ENCODE measurements at places on chromosomes 12 and 14.

DNA sequence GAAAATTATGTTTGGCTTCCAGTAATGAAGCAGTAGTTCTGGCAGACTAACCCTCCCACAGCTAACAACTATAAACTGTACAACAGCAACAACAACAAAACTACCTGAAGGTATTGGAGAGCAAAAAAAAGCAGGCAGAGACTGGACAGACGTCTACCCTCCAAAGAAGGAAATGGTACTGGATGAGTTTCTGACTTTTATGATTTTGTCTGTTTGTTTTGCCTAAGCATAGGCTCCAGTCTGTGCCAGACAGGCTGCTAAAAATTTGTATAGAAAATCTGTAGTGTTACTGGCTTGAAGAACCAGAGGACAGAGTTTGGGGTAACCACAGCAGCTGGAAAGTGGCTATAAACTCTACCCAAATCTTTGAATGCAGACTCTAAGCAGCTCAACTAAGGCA is 131.3 kb downstream of the SLC25A47 start:
- DNase-seq, result no peak

DNA sequence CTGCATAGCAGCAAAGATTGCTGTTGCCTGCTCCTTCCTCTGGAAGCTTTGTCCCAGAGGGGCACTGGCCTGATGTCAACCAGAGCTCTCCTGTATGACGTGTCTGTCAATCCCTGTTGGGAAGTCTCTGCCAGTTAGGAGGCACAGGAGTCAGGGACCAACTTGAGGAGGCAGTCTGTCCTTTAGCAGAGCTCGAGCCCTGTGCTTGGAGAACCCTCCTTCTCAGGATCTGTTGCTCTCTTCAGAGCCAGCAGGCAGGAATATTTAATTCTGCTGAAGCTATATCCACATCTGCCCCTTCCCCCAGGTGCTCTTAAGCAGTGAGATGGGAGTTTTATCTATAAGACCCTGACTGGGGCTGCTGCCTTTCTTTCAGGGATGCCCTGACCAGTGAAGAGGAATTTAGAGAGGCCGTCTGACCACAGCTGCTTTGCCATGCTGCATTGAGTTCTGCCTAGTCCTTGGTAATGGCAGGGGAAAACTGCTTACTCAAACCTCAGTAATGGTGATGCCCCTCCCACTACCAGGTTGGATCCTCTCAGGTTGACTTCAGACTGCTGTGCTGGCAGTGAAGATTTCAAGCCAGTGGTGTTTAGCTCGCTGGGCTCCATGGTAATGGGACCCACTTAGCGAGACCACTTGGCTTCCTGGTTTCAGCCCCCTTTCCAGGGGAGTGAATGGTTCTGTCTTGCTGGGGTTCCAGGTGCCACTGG is 218.6 kb upstream of the SLC38A2 start:
- no peak for DNase-seq

GRCh38 chr12:50507930-50508329 is 3.1 kb downstream of the DIP2B start:
- no peak for DNase-seq

DNA sequence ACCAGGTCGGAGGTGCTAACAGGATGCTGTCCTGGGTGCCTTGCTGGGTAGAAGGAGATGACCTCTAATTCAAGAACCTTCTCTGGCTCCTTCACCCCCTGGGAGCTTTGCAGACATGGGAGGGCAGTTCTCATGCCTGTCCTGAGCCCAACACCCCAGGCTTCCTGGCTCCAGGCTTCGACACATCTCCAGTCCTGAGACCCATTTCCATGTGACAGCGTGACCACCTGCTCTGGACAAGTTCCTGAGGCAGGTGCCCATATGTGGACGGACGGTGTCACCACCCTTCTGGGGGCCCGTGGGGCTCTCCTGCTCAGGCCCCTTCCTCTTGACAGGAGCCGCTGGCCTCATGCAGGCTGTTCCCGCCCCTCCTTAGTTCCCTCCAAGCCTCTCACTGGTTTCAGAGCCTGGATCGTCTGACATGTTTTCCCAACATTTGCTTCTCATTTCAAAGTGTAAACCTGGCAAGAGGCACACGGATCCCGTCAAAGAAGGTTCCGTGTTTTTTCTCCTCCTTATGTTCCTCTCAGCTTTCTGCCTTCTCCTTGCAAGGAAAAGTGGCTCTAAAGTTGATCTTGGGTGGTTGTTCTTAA is 291.9 kb upstream of the RTL1 start:
- no peak for DNase-seq

DNA sequence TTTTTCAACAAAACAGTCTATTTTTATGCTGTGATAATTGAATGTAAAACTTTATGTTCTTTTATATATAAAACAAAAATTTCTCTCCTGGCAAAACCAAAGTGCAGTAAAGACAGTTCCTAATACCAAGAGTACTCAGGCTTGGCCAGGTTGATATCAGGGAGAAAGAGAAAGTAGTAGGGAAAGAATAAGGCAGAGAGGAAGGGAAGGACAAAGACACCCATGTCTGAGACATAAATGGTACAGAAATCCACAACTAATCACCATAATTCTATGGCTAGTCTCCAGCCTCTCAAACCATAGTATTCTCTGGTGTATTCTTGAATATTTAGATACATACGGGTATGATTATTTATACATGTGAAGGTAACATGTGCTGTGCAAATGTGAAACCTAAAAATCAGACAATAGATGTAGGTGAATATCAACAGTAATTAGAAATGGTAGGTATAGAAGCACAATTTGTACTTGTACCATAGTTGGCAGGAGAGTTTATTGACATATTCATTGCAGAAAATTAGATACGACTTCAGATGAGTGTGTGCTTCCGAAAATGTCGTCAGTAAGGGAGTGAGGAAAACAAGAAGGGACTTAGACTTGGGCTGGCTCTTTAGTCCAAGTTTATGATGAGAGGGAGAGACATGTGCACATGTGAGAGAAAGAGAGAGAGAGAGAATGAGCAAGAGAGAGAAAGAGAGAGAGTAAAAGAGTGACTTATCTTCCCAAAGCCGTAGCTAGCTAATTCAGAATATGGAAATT is 230.8 kb upstream of the NPAS3 start:
- no peak for DNase-seq

DNA sequence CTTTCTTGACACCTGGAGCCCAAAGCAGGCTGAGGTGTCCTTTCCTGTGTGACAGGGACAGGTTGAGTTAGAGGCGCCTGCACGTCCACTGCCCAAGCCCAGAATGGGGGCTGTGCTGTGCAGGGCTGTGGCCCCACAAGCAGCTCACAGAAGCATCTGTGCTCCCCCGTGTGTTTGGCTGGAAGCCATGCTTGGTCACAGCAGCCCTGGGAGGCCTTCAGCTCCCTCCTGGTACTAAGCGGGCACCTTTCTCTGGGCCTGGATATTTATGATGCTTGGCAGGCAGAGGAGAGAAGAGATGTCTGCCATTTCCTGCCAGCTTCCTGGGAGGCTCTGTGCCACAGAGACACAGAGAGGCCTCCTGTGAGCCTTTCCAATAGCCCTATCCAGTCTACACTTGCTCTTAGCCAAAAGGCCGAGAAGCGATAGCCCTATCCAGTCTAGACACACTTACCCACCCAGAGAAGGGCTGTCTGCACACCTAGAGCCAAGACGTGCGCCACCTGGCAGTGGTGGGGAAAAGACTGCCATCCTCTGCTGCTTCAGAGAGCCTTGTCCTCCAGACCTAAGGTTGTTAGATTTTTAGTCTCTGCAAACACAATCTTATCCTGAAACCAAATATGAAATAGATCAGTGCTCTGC is 117.4 kb downstream of the GCH1 start:
- no peak for DNase-seq

DNA sequence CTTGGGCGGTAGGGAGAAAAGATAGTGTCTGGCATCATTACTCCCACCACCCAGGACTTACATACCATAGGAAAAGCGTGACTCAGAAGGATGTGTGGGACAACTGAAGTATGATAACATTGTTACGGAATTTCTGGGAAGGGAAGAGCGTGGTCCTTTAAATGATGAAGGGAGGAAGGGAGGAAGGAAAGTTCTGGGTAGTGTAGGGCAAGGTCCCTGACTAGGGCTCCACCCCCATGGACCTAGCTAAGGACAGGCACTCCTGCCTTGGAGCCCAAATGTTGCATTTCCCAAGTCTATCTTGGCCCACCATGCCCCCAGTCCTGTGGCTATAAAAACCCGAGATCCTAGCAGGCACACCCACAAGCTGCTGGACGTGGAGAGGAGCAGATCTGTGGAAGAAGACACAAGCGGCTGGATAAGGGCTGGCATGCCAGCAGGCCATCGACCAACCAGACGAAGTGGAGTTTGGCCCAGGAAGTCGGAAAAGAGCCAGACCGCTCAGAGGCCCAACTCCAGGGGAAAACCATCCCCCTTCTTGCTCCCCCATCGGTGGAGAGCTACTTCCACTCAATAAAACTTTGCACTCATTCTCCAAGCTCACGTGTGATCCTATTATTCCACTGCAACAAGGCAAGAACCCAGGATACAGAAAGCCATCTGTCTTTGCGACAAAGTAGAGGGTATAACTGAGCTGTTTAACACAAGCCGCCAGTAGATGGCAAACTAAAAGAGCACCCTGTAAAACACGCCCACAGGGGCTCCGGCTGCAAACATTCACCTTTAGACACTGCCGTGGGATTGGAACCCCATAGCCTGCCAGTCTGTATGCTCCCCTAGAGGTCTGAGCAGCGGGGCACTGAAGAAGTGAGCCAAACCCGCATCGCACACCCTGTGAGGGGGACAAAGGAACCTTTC is 23.0 kb upstream of the RAB21 start:
- DNase-seq, result no peak

- no peak for DNase-seq
These were observed 52.1 kb downstream of the PTPN21 start for GRCh38 chr14:88502740-88503139.

DNA sequence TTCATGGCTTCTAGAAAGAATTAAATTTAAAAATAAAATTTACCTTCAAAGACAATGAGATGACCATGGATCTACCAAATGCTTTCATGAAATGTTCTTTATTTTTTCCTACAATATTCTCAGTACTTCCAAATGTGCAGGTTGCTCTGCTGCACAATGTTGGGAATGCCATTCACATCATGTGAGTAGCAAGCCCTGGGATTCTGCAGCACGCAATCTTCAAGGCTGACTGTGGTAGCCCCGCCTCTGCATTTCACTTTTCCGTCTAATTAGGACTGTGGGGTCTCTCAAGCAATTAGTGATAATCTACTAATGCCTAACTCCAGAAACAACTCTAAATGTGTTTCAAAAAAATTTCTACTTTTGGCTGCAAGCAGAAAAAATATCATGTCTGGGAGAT is 13.7 kb upstream of the NTN4 start:
- DNase-seq, result no peak

DNA sequence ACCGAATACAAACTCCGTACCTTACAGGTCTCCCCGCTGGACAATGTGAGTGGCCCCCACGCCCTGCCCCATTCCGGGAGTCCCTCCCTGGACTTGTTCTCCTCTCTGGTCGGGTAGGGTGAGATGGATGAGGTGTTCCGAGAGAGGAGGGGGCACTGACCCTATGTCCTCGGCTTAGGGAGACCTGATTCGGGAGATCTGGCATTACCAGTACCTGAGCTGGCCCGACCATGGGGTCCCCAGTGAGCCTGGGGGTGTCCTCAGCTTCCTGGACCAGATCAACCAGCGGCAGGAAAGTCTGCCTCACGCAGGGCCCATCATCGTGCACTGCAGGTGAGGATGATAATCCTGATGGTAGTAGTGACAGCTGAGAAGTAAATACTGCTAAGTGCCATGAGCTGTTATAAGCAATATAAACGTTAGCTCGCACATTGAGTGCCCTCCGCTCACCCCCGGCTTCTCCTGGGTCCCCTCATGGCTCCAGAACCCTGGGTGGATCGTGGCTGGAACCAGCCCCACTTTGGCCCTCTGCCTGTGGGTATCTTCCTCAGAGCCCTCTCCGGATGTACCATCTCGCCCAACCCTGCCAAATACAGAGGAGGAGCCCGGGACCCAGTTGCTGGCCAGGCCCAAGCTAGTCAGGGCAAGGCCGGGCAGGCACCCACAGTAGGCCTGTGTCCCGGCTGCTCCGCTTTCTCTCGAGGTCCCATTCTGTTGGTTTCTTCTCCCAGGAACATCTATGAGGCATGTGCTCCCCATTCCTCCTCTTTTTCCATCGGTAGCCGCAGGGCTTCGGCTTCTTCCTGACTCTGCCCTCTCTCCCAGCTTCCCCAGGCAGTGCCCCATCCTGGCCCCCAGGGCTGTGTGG is 6.8 kb downstream of the PTPN6 start:
- DNase-seq, result no peak

DNA sequence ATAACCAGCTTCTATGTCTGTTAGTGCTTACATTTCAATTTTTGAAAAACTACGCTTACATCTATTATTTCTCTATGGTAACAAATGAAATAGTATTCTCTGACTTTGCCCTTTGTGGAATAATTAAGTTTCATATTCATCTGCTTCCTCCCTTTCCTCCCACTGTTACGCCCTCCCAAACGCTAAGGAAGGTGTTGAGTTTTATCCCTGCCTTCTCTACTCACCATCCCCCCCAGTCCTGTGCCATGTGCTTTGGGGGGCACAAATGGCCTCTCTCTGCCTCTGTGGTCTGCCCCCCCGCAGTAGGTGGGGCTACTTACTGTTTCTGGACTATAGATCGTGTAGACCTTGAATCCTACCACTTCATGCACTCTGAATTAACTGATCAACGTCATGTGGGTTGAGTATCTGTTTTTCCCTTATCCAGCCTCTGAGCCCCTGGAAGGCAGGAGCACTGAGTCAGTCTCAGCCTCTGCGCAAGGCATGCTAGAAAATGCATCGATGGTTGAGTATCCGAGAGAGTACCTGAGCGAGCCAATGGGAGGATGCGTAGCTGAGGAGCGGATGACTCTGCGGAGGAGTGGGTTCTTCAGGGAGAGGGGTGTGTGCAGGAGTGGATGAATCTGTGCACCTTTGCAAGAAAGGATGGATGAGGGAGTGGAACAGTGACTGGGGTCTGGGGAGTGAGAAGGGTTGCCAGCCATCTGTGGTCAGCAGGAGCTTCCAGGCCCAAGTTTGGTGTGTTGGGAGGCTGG is 114.5 kb upstream of the RTL1 start:
- DNase-seq, result no peak

- DNase-seq, result no peak
These were observed 13.6 kb upstream of the RFLNA start for GRCh38 chr12:124281309-124281708.

- DNase-seq, result no peak
These were observed 431.7 kb downstream of the NPAS3 start for GRCh38 chr14:33370426-33370825.

DNA sequence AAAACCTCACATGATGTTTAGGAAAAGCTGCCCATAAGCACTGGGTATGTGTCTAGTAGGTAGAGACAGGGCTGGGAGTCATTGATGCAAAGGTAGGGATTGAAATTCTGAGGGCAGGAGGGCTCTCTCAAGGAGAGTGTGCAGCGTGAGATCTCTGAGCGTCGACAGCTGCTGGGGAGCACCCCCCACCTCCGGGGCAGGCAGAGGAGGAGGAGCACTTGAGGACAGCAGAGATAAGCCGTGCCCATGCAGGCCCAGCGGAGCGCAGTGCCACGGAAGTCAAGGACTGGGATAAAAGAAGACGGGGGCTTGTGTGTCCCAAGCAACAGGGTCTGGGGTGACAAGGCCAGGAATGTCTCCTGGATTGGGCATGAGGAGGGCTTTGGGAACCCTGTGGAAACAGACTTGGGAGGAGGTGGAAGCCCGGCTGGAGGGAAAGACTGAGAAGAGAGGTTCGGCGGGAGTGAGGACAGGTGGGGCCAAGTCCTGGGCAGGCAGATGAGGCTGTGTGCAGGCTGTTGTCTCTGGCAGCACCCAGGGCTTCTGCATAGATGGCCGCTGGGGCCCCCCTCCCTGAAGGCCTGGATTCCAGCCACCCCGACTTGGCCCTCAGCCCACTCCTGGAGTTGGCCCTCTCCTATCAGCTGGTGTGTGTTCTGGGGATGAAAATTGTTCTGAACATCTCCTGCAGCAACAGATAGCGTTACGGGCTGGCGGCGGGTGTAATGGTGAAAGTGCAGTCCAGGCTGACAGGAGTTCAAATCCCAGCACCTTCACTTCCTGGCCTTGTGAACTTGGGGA is 1.9 kb downstream of the CACNA2D4 start:
- no peak for DNase-seq
